ENCODE measurements at places on chromosomes 12 and 14. TPM values are rescaled to one million over a fixed set of nuclear protein-coding genes. Genes with fewer than 3 reads are reported as not detected.

TAS2R9 gene
- not detected for total RNA-seq

CPNE6 gene
- total RNA-seq: not detected

INSM2 gene
- not detected for total RNA-seq

IFNG gene
- total RNA-seq: not detected

CTSG gene
- total RNA-seq: not detected

KLHL33 gene
- total RNA-seq: 0.43 TPM

EFS gene
- 7.8 TPM for total RNA-seq

VRTN gene
- not detected for total RNA-seq

SERPINA4 gene
- not detected for total RNA-seq

ACOT4 gene
- total RNA-seq: 1.7 TPM

PLEKHG7 gene
- total RNA-seq: not detected

LALBA gene
- total RNA-seq: not detected

FAM234B gene
- total RNA-seq: 10.8 TPM

MYBPC1 gene
- total RNA-seq: not detected

ANAPC5 gene
- 180 TPM for total RNA-seq

PSMC1 gene
- total RNA-seq: 88.3 TPM

ENDOU gene
- not detected for total RNA-seq

DNA sequence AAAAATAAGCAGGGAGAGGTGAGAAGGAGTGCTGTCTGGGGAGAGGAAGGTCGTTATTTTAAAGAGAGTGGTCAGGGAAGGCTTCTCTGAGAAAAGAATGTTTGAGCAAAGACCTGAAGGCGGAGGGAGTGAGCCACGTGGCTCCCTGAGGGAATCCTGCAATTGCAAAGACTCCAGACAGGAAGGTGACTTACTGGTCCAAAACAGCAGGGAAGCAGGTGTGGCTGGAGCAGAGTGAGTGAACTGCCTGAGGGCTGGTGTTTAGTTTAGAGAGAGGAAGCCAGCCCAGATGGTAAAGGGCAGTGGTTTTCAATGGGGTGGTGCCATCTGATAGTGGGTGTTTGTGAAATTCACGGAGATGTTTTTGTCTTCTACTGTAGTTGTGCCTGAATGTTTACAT lies 58.8 kb upstream of the LTA4H start:
- DNase-seq: no peak

GRCh38 chr14:93744876-93745275 lies 43.4 kb downstream of the PRIMA1 start:
- DNase-seq: no peak

- no peak for DNase-seq
Measured at GRCh38 chr12:27511031-27511722, 12.8 kb upstream of the PPFIBP1 start.

DNA sequence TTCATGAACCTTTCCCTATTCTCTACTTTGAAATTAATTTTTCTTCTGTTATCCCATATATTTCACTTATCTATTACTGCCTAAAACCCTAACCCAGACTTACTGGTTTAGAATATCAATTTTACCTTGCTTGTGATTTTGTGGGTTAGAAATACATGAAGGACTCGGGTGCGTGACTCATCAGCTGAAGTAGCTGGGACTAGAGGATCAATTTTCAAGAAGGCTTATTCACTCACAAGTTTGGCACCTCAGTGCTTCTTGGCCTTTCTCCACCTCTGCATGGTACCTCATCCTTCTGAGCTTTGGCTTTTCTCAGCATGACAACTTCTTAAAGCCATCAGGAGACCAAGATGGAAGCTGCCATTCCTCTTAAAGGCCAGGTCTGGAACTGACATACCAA lies 57.8 kb downstream of the TMEM117 start:
- DNase-seq: no peak

DNA sequence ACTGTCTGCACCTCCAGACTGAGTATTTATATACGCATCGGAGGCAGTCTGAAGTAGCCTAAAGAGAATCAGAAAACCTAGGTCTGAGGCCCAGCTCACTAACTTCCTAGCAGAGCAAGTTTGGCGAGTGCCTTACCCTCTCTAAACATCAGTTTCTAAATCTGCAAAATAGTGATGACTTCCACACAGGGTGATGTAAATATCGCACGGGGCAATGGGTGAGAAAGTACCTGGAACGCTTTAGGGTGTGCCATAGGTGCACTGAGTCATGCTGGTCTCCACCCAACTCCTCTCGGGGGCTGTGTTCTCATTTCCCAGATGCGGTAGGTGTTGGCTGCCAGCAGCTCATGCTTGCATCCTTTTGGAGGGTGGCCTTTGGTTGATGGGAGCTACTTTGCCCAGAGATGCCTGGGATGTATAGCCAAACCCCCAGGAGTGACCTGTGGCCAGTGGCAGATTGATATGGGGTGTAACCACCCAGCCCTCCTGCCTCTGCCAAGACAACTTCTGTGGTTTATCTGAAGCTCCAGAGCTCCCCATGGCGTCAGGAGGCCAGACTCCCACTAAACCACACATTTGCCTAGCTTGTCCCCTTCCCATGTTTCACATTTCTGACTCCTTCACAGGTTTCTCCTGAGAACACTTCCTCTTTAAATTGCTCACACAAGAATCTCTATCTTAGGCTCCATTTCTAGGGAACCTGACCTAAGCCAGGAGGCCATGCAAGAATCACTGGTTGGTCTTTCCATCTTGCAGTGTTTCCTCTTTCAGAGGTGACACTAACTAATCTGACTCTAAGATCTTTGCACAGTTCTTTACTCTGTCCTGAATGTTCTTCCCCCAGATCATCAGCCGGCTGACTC lies 62.0 kb upstream of the TUNAR start:
- DNase-seq: no peak

GRCh38 chr12:13149411-13149810 lies 45.9 kb upstream of the GSG1 start:
- DNase-seq: no peak

DNA sequence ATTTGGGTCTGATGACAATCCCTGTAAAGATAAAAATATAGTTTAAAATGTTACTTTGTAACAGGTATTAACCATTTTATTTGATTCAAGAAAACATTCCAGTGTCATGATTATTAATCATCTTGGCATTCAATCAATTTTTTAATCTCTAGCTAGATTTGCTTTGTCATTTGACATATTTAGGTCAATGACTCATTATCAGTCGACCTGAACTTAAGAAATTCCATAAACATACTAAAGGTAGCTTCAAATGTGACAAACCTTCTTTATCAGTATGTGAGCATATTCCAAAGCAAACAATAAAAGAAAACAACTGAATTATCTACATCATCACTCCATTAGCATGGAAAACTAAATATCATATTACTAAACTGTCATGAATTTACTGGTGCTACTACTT lies 50.8 kb upstream of the CDKL1 start:
- no peak for DNase-seq

GRCh38 chr14:50516091-50516490 lies 16.3 kb downstream of the MAP4K5 start:
- DNase-seq: no peak

- no peak for DNase-seq
Measured at GRCh38 chr12:109592905-109593272, 19.3 kb downstream of the MVK start.

GRCh38 chr14:100610511-100611217 lies 23.4 kb upstream of the BEGAIN start:
- DNase-seq: no peak

DNA sequence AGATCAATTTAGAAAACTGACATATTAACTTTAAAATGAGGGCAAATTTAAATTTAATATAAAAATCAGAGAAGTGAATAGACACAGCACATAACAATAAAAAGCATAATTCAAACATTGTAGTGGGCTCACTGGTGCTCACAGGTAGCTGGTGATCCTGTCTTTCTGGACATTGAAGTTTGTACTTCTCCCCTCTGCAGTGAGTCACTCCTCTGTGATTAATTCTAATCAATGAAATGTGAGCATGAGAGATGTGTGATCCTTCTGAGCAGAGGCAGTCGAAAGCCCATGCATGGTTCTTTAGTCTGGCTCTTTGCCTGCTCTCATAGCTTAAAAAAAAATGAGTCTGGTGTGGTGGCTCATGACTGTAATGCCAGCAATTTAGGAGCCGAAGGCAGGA lies 59.0 kb upstream of the RERGL start:
- DNase-seq: no peak

- peak; percentile 64 for DNase-seq
Measured at GRCh38 chr12:93127107-93127560, 198.0 kb upstream of the EEA1 start.

GRCh38 chr12:127830730-127831129 lies 436.2 kb upstream of the TMEM132C start:
- DNase-seq: no peak

GRCh38 chr12:93183940-93184671 lies 193.6 kb upstream of the NUDT4 start:
- DNase-seq: peak; percentile 16

- DNase-seq: no peak
Measured at GRCh38 chr12:132247718-132248452, 81.5 kb downstream of the GALNT9 start.

GRCh38 chr12:124397807-124398577 lies 103.1 kb downstream of the RFLNA start:
- DNase-seq: peak; percentile 62

DNA sequence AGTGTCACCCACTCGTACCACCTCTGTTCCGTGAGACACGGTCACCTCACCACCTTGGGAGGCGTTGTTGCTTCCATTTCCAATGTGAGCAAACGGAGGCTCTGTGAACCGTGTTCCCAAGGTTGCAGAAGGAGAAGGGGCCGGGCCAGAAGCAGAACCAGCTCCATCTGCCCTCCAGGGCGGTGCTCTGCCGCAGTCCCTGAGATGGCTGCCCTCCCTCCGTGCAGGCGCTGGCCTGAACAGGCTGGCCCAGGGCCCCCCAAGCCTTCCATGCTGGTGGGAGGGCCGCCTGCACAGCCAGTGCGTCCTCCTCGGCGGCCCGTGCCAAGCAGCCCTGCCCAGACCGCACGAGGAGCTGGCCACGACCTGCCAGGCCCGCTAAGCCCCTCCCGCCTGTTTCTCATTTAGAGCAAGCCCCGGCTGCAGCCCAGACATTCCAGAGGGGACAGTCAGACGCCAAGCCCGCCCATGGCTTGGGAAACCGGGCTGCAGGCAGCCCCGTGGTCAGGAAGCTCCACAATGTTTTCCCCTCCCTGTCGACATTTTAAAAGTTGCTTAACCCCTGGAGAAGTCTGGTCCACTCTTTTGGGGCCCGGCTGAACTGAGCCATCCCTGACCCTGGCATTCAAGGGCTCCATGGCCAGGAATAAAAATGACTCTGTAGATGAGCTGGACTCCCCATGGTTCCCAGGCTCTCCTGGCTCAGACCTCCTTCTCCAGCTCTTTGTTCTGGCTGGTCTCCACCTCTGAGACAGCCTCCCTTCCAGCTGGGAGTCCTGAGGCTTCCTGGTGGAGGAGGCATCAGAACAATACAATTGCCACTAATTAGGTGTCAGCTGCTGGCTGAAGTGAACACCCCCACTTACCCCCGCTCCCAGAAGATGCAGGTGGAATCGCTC lies 236.0 kb downstream of the BCL11B start:
- peak; percentile 55 for DNase-seq

GRCh38 chr12:22658214-22658613 lies 33.2 kb downstream of the ETNK1 start:
- peak; percentile 59 for DNase-seq

- DNase-seq: no peak
Measured at GRCh38 chr12:24460099-24460498, 488.8 kb downstream of the BCAT1 start.

DNA sequence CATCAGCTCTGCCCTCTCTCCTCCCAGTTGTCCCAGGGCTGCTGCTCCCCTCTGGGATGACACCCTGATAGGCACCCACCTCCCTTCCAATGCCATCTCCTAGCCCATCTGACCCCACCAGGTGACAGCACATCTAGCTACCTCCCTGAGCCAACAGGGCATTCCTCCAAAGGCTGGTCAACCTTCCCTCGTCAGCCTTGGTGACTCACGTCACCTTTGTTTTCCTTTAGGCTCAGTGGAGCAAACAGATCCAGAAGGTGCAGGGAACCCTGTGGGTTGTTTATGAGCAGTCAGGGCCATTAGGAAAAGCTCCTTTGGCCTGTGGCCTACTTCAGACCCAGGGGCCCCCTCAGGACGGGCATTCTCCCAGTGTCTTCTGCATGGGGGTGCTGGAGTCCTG lies 32.4 kb downstream of the PIGH start:
- DNase-seq: no peak

- DNase-seq: no peak
Measured at GRCh38 chr12:94855853-94856252, 147.6 kb downstream of the NDUFA12 start.

DNA sequence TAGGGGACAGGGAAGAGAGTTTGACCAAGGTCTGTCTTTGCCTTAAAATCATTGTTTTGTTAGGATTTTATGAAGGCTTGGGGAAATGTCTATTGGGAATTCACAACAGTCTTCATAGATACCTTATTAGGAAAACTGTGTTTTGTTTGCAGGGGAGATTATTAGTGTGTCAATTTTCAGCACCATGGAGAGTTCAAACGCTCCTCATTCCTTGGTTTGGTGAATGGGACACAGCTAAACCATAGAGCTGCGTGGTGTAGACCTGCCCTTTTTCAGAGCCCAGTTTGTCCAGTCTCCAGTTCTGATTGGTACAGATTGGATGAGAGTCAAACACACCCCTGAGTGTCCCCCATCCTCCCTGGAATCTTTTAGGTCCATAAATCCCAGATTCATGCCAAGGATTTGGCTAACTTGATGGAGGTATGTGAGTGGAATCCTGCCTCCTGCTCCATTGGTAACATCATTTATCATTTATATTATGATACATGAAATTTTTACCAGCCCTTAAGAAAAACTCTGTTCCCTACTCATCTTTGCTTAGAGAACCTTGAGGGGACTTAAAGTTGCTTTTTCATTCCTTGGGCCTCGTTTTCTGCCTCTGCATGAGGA lies 12.0 kb downstream of the NGDN start:
- peak; percentile 25 for DNase-seq

DNA sequence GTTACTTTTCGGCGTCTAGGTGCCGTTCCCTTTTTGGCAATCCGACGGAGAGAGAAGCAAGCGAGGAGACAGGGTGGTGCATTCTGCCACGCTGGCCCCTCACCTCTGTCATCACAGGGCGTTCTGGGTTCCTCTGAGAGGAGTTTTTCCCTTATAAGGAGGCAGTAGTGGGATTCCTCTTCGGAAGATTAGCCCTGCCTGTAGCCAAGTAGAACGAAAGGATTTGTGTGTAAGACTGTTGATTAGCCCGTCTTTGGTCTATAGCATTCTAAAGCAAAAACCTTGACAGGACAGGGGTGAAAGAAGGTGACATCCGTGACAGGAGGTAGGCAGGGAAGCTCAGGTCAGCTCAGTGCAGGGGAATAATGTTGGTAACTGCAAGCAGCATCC lies 9.1 kb upstream of the NEMF start:
- DNase-seq: peak; percentile 91

- DNase-seq: no peak
Measured at GRCh38 chr12:101694986-101695385, 2.5 kb upstream of the CHPT1 start.

Measured in fibroblast of villous mesenchyme (primary cell).